Adrenal gland (tissue), 19 donors: ENCODE measurements at places on chromosomes 1 and 21.

GRCh38 chr1:186308264-186309060 lies 66.6 kb downstream of the TPR start:
- no peak overlapping the region for H3K27ac ChIP-seq
- H3K27me3 ChIP-seq = no peaks in the 10 kb centered on the region
- no peak overlapping the region for H3K4me3 ChIP-seq
- no peak for DNase-seq
- H3K36me3 ChIP-seq = peaks cover 19% of the 10 kb centered on the region

DNA sequence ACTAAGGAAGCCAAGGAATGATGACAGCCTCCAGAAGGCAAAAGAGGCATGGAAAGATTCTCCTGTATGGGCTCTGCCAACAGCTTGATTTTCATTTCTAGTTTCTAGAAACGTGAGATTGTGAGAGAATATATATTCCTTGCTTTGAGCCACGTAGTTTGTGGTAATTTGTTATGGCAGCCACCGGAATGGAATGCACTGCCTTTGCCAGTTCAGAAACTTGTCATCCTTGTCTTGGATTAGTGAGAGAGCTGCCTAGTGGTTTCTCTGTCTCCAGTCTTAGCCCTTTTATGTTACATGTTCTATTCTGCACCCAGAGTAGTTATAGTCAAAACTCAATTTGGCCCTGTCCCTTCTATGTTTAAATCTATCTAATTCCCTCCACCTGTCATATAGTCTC lies 216.0 kb upstream of the PTGFR start:
- no peak for DNase-seq
- H3K27me3 ChIP-seq = no peaks in the 10 kb centered on the region
- no peaks in the 10 kb centered on the region for H3K36me3 ChIP-seq

- H3K27me3 ChIP-seq = no peaks in the 10 kb centered on the region
- DNase-seq = peak; percentile 50
- peaks cover 50% of the 10 kb centered on the region for H3K4me1 ChIP-seq
- H3K36me3 ChIP-seq = no peaks in the 10 kb centered on the region
- no peak overlapping the region for H3K4me3 ChIP-seq
- peak overlapping the region; percentile 70 for H3K27ac ChIP-seq
Measured at GRCh38 chr1:61138921-61139774, 56.8 kb downstream of the NFIA start.

GRCh38 chr21:16837321-16837720 lies 675.5 kb upstream of the CXADR start:
- no peaks in the 10 kb centered on the region for H3K27me3 ChIP-seq
- no peaks in the 10 kb centered on the region for H3K36me3 ChIP-seq

DNA sequence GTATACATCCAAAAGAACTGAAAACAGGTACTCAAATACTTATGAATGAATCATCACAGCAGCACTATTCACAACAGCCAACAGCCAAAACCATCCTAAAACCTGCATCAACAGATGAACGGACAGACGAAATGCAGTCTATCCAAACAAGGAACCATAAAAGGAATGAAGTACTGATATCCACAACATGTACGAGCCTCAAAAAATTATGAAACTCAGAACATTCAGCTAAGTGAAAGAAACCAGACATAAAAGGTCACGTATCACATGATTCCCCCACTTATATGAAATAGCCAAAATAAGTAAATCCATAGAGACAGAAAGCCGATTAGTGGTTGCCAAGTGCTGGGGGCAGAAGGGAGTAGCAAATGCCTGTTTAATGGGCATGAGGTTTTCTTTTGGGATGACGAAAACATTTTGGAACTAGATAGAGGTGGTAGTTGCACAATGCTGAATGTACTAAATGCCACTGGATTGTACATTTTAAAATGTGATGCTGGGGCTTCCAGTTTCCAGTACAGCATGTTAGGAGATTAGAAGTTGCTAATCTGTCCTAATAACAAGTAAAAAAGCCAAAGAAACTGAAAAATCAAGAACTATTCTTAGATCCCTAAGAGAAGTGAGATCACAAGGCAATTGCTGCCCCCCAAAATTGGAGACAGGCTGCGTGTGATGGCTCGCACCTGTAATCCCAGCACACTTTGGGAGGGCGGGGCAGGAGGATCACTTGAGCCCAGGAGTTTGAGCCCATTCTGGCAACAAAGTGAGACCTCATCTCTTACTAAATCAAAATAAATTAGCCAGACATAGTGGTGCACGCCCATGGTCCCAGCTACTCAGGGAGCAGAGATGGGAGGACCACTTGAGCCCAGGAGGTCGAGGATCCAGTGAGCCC lies 25.3 kb downstream of the CLSTN1 start:
- H3K27ac ChIP-seq = no peak overlapping the region
- H3K4me3 ChIP-seq = no peak overlapping the region
- no peaks in the 10 kb centered on the region for H3K27me3 ChIP-seq
- H3K36me3 ChIP-seq = no peaks in the 10 kb centered on the region

DNA sequence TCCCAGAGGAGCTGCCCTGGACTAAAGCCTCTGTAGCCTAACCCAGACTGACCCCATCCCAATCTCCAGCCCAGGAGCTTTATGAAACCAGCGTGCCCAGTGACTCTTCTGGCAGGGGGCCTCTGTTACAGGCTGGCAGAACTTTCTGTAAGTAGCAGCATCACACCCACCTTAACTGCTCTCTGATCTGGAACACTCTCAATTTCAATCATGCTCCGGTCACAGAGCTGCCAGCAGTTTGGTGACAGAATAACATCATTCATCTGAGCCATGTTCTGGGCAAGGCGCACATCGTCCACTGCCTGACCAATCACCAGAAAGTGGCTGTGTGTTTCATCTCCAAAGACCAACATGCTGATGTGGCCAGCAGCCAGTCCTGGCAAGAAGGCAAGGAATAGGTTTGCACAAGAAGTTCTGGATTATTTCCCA lies 14.7 kb downstream of the ADCY10 start:
- no peak overlapping the region for H3K4me3 ChIP-seq
- no peaks in the 10 kb centered on the region for H3K36me3 ChIP-seq
- peak; percentile 60 for DNase-seq
- H3K4me1 ChIP-seq = no peaks in the 10 kb centered on the region
- H3K27ac ChIP-seq = no peak overlapping the region

- no peak for DNase-seq
- H3K27ac ChIP-seq = peak overlapping the region; percentile 6
- H3K4me3 ChIP-seq = no peak overlapping the region
- no peaks in the 10 kb centered on the region for H3K4me1 ChIP-seq
- H3K36me3 ChIP-seq = peaks cover 9% of the 10 kb centered on the region
Measured at GRCh38 chr21:32463367-32463766, 50.9 kb downstream of the EVA1C start.

DNA sequence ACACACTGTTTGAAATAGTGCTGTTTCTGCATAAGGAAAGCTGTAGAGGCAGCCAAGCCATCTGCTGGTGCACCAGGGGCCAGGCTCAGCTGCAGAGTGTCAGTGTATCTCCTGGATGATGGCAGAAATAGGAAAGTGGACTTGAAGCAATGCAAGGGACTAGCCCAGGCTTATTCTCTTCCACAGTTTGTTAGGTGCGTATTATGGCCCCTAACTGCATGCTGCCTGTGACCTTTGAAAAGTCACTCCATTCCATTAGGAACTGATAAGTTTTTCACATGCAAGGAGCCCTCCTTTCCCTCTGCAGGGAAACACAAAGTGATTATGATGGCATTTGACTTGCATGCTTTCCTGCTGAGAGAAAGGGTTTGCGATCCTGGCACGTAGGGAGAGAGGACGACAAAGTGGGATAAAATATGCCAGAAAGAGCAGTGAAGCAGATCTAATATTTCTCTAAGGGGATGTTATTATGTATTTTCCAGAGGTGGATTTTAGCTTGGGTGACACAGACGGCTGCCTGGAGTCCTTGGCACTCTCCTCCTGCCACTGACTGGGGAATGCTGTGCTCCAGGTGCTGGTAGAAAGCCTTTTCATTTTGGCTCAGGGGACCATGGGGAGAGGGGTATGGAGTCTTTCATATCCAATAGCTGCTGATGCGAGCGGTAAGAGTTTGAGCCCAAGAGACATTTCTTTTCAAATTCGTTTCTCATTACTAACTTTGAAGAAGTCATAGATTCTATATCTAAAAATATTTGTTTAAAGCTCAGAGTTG lies 402.1 kb upstream of the B3GALT2 start:
- H3K27me3 ChIP-seq = no peaks in the 10 kb centered on the region
- no peaks in the 10 kb centered on the region for H3K36me3 ChIP-seq
- no peak for DNase-seq
- H3K27ac ChIP-seq = no peak overlapping the region
- no peak overlapping the region for H3K4me3 ChIP-seq
